ENCODE measurements at places on chromosomes 7 and 10. TPM values are rescaled to one million over a fixed set of nuclear protein-coding genes. Genes with fewer than 3 reads are reported as not detected.

DNA sequence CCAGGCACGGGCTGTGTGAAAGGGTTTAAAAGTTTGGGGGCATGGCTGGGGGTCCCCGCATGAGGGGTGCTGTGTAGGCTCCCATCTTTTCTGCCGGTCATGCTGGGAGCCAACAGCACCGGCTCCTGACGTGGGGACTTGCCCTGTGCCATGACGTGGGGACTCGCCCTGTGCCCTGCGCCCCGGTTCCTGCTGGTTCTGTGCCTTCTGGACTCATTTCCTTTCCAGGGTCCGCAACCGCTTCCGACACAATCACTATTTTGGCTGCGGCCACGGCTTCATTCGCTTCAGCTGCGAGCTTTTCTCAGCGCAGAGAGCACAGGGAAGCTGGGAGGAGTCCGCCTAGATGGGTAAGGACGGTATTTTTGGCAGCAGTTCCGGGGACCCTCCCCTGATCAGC is 7.6 kb upstream of the GIMAP8 start:
- no peak for DNase-seq
- peaks cover 26% of the 10 kb centered on the region for H3K36me3 ChIP-seq
- no peak overlapping the region for H3K27ac ChIP-seq
- peaks cover 35% of the 10 kb centered on the region for H3K4me1 ChIP-seq

GRCh38 chr7:24732646-24733413 is 24.4 kb downstream of the GSDME start:
- no peak for DNase-seq
- H3K27me3 ChIP-seq, result peaks cover 25% of the 10 kb centered on the region
- no peak overlapping the region for H3K27ac ChIP-seq
- H3K4me1 ChIP-seq, result peaks cover 20% of the 10 kb centered on the region
- H3K36me3 ChIP-seq, result no peaks in the 10 kb centered on the region

Gene C1QL3
- total RNA-seq, result not detected

Gene MAT1A
- not detected for total RNA-seq

DNA sequence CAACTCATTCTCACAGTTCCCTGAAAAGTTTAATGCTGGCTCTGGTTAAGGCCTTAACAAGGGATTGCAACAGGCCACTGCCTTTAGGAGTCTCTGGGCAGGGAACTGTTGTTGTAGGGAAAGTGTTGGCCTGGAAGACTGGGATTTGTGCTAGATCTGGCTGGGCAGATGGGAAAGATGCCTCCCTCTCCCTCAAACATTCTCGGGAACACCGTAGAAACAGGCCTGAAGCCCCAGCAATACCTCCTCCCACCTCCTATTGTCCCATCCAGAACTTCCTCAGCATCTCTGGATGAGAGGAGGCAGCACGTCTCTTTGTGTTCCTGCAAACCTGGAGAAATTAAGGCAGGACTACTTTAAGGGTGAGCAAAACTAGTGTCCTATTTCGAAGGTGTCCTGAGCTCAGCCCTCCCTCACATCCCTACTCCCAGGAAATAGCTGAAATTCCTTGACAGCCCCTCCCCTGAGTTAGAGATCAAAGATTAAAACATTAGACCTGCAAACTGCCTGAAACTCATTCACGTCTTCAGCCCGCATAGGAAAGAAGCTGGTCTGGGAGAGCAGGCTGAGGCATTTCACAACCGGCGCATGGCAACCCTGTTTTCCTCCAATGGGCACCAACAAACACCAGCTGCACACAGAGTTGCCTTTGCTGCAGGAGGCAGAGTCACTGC is 10.9 kb upstream of the MAP3K8 start:
- H3K4me1 ChIP-seq, result peaks cover 51% of the 10 kb centered on the region
- H3K27ac ChIP-seq, result no peak overlapping the region
- no peak for DNase-seq
- peaks cover 2% of the 10 kb centered on the region for H3K36me3 ChIP-seq
- H3K4me3 ChIP-seq, result no peak overlapping the region
- no peaks in the 10 kb centered on the region for H3K27me3 ChIP-seq

DNA sequence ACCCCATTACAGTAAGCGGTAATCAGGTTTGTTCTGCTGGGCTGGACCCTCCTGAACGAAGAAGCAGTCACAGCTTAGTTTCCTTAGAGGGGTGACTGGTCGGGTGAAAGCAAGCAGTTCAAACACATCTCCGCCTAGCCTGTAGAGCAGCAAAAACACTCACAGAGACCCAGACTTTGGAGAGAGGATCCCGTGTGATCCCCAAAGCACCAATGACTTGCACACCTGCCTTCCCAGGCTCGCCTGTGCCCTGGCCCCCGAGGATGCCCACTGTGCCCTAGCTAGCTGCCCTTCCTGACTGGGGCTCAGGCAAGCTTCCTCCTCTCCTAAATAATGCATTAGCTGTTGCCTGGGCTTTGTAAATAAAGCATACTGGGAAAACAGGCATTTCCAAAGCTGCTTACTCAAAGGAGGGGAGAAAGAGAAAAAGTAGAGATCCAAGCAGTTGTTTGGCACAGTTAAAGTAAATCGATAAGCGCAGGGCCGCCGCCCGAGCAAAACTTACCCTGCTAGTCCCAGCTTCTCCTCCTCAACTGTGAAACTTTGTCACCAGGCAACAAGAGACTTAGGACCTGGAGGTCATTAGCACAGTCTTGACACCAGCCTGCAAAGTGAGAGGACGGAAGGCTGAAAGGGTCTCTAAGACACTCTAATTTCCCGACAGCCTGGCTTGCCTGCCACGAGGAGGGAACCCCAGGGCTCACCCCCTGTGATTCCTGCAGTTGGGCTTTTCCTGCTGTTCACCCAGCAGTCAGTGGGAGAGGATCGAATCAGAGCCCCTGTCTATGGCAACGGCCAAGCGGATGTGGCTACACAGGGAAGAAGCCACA is 4.8 kb downstream of the LRRC18 start:
- H3K36me3 ChIP-seq, result no peaks in the 10 kb centered on the region
- H3K4me1 ChIP-seq, result no peaks in the 10 kb centered on the region
- peaks cover 2% of the 10 kb centered on the region for H3K27me3 ChIP-seq
- DNase-seq, result no peak
- H3K4me3 ChIP-seq, result no peak overlapping the region
- H3K27ac ChIP-seq, result no peak overlapping the region

Gene SHLD2
- 34.2 TPM for total RNA-seq

DNA sequence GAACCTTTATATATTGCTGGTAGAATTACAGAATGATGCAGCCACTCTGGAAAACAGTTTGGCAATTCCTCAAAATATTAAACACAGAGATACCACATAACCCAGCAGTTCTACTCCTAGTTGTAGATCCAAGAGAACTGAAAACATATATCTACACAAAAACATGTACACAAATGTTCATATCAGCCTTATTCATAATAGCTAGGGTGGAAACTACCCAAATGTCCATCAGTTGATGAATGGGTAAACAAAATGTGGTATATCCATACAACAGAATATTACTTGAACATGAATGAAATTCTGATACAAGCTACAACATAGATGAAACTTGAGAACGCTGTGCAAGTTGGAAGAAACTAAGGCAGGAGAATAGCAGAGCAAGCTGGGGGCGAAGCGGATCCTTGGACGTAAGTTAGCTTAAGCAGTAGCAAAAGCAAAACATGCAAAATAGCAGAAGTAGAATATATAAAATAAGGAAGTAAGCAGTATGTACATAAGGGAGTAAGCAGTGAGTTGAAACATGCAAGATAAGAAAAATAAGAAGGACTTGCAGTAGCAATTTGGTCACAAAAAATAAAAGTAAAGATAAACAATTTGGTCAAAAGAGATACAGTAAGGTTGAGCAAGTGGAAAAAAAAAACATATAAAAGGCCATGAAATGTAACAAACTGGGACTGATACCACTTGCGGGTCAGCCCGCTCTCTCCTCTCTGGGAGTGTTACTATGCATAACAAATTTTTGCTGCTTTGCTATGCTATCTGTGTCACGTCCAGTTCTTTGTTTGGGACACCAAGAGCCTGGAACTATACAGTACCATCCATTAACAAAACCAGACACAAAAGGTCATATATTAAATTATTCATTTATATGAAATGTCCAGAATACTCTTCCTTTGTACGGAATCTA is 18.0 kb upstream of the HILPDA start:
- peaks cover 16% of the 10 kb centered on the region for H3K27me3 ChIP-seq
- DNase-seq, result no peak

GRCh38 chr10:119350502-119351097 is 143.2 kb downstream of the GRK5 start:
- H3K27ac ChIP-seq, result no peak overlapping the region
- H3K27me3 ChIP-seq, result no peaks in the 10 kb centered on the region
- peaks cover 39% of the 10 kb centered on the region for H3K36me3 ChIP-seq
- H3K4me1 ChIP-seq, result no peaks in the 10 kb centered on the region

Gene TMEM176A
- total RNA-seq, result not detected

Gene MAP3K8
- 26.0 TPM for total RNA-seq

DNA sequence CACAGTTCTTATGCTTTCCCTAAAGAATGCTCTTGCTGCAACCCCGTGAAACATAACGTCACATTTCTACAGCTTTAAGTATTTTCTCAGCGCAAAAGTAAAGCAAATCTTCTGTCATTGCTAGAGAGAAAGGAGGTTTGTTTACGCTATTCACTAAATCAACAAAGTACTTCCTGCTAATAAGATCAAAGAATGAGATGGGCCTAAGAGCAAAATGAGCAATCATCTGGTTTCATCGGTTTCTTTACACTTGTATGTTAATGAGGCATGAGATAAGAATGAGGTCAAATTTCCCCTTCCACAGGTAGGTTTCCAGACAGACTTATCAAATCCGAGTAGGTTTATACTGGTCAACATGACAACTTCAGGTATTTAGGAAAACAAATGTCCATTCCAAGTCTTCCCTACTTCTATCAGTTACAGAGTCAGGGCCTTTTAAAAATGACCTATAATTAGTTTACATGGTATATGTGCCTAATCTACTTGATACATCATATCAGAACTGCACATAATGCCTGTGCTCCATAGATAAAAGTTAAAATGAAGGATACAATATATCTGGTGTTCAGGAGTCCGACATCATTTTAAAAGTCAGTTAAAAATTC is 8.4 kb downstream of the USP6NL start:
- no peaks in the 10 kb centered on the region for H3K36me3 ChIP-seq
- no peak overlapping the region for H3K27ac ChIP-seq
- no peak for DNase-seq
- no peak overlapping the region for H3K4me3 ChIP-seq
- H3K27me3 ChIP-seq, result peaks cover 2% of the 10 kb centered on the region

- peaks cover 15% of the 10 kb centered on the region for H3K4me1 ChIP-seq
- H3K27me3 ChIP-seq, result peaks cover 22% of the 10 kb centered on the region
Observed at GRCh38 chr7:143884969-143885559, 16.9 kb downstream of the TCAF1 start.

DNA sequence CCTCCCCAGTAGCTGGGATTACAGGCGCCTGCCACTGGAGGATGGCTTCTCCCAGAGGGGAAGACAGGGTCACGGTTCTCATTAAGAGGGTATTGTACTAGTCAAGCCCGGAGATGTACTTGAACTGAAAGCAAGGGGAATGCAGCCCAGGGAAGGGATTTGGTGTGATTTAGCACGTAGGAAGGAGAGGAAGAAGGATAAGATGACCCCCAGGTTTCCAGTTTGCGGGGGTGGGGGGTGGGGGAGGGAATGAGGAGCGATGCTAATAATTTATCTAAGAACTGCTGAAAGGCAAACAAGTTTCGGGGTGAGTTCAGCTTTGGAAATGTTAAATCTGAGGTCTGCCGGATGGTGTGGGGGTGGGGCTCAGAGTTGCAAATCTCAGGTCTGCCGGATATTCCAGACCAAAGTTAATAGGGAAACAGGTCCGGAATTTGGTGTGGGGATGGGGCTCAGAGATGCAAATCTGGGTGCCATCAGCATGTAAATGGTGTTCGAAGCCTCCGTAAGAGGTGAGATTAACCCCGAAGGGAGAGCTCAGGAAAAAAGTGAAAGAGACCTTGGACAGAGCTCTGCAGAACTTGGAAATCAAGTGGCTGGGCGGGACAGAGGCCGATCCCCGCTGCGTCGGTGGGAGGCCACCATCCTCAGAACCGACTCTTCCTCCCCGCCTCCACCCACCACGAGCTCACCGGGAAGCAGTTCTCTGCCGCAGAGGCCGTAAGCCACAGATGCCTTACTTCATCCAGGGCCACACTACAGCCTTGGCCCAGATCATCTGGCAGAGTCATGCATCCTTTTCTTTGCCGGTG is 1.6 kb upstream of the SEPHS1 start:
- H3K27ac ChIP-seq, result peak overlapping the region; percentile 96
- peak; percentile 49 for DNase-seq
- peaks cover 61% of the 10 kb centered on the region for H3K4me1 ChIP-seq
- no peaks in the 10 kb centered on the region for H3K27me3 ChIP-seq
- H3K4me3 ChIP-seq, result peak overlapping the region; percentile 92

DNA sequence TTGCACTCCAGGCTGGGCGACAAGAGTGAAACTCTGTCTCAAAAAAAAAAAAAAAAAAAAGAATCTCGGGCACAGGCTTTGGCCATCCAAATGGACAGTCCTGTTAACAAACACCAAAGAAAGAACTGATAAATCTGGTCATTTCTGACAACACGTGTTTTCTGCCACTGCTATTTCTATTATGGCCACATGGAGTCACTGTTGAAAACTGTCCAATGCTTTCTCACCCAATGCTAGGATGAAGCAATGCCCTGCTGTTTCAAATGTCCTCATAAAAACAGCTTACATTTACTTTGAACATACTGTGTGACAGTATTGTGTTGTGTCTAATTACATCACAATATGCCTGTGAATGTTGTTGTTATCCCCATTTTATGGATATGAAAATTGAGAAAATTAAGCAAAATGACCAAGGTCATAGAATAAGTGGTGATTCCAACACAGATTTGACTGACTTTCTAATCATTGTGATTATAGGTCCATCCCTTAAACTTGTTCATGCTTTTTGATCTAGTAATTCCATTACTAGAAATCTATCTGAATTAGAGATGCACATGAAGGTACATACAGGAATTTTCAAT is 19.9 kb upstream of the MAP3K8 start:
- H3K4me3 ChIP-seq, result no peak overlapping the region
- DNase-seq, result peak; percentile 63
- no peaks in the 10 kb centered on the region for H3K27me3 ChIP-seq
- no peaks in the 10 kb centered on the region for H3K36me3 ChIP-seq
- peaks cover 35% of the 10 kb centered on the region for H3K4me1 ChIP-seq
- H3K27ac ChIP-seq, result no peak overlapping the region

Gene EMX2
- total RNA-seq, result not detected

GRCh38 chr10:44396671-44397191 is 11.8 kb upstream of the CXCL12 start:
- no peak for DNase-seq
- no peak overlapping the region for H3K4me3 ChIP-seq
- H3K36me3 ChIP-seq, result no peaks in the 10 kb centered on the region
- peaks cover 9% of the 10 kb centered on the region for H3K27me3 ChIP-seq
- H3K27ac ChIP-seq, result no peak overlapping the region

GRCh38 chr10:789831-790701 is 100.6 kb upstream of the DIP2C start:
- no peak for DNase-seq
- H3K27me3 ChIP-seq, result peaks cover 7% of the 10 kb centered on the region
- H3K27ac ChIP-seq, result no peak overlapping the region
- no peak overlapping the region for H3K4me3 ChIP-seq
- no peaks in the 10 kb centered on the region for H3K4me1 ChIP-seq
- H3K36me3 ChIP-seq, result peaks cover under 1% of the 10 kb centered on the region

GRCh38 chr7:150974468-150975391 is 3.4 kb downstream of the KCNH2 start:
- H3K27me3 ChIP-seq, result peaks cover 31% of the 10 kb centered on the region
- H3K36me3 ChIP-seq, result peaks cover 2% of the 10 kb centered on the region
- peak overlapping the region; percentile 67 for H3K27ac ChIP-seq
- DNase-seq, result peak; percentile 77
- peaks cover 28% of the 10 kb centered on the region for H3K4me1 ChIP-seq

GRCh38 chr10:74382663-74383062 is 231.6 kb downstream of the ADK start:
- no peak for DNase-seq
- H3K27me3 ChIP-seq, result no peaks in the 10 kb centered on the region
- peaks cover 16% of the 10 kb centered on the region for H3K4me1 ChIP-seq
- H3K36me3 ChIP-seq, result peaks cover 2% of the 10 kb centered on the region
